ENCODE measurements at places on chromosomes 2 and 18. TPM values are rescaled to one million over a fixed set of nuclear protein-coding genes. Genes with fewer than 3 reads are reported as not detected.

Gene ONECUT2
- total RNA-seq = not detected

Gene CELF4
- total RNA-seq = not detected

Gene HOXD4
- total RNA-seq = not detected

Gene MC2R
- not detected for total RNA-seq

GRCh38 chr18:21112140-21112473 is 494 bp upstream of the ROCK1 start:
- H3K4me3 ChIP-seq = peak overlapping the region; percentile 44
- peaks cover 7% of the 10 kb centered on the region for H3K4me1 ChIP-seq
- no peaks in the 10 kb centered on the region for H3K27me3 ChIP-seq
- DNase-seq = no peak
- H3K36me3 ChIP-seq = no peaks in the 10 kb centered on the region
- H3K27ac ChIP-seq = peak overlapping the region; percentile 66

GRCh38 chr2:157194097-157194688 is 63.3 kb upstream of the GALNT5 start:
- H3K36me3 ChIP-seq = no peaks in the 10 kb centered on the region
- H3K4me1 ChIP-seq = no peaks in the 10 kb centered on the region
- no peak overlapping the region for H3K4me3 ChIP-seq

DNA sequence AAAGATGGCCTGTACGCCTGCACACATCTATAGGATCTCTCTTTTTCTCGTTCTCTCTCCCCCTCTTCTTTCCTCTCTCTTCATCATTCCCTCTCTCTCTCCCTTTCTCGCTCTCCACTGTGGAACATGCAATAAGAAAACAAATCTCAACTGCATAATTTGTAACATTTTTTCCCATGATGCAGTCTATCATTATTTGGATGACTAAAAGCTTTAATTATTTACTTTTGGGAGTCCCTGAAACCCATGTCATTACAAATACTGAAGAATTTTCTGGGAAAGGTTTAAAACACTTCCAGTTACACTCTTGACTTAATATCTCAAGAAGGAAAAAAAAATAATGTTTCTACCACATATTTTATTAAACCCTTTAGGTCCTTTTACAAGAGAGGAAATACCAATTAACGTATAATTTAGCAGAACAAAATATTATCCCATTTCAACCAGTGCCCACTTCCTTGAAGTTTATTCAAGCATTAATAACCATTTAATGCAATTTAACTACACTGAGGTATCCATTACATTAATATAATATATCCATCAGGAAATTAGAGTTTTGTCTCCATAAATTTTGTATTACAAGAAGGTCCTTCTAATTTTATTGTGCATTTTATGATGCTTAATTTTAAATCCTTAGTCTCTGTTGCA is 1615.2 kb upstream of the ACVR2A start:
- H3K4me1 ChIP-seq = no peaks in the 10 kb centered on the region
- H3K27me3 ChIP-seq = no peaks in the 10 kb centered on the region
- H3K4me3 ChIP-seq = no peak overlapping the region
- H3K27ac ChIP-seq = no peak overlapping the region
- no peaks in the 10 kb centered on the region for H3K36me3 ChIP-seq

GRCh38 chr2:208240619-208241209 is 14.2 kb downstream of the IDH1 start:
- no peaks in the 10 kb centered on the region for H3K4me1 ChIP-seq
- no peak overlapping the region for H3K4me3 ChIP-seq
- no peaks in the 10 kb centered on the region for H3K27me3 ChIP-seq
- DNase-seq = no peak
- H3K27ac ChIP-seq = no peak overlapping the region

GRCh38 chr18:25896956-25897355 is 193.5 kb downstream of the SS18 start:
- H3K27ac ChIP-seq = no peak overlapping the region
- H3K27me3 ChIP-seq = no peaks in the 10 kb centered on the region
- H3K4me3 ChIP-seq = no peak overlapping the region
- no peaks in the 10 kb centered on the region for H3K36me3 ChIP-seq
- no peaks in the 10 kb centered on the region for H3K4me1 ChIP-seq

GRCh38 chr2:65870826-65871225 is 438.4 kb upstream of the SPRED2 start:
- H3K27me3 ChIP-seq = no peaks in the 10 kb centered on the region
- H3K36me3 ChIP-seq = no peaks in the 10 kb centered on the region
- no peaks in the 10 kb centered on the region for H3K4me1 ChIP-seq
- H3K4me3 ChIP-seq = no peak overlapping the region

- peak overlapping the region; percentile 94 for H3K27ac ChIP-seq
- peak overlapping the region; percentile 63 for H3K4me3 ChIP-seq
- H3K4me1 ChIP-seq = peaks cover 60% of the 10 kb centered on the region
- H3K36me3 ChIP-seq = no peaks in the 10 kb centered on the region
- DNase-seq = no peak
- H3K27me3 ChIP-seq = no peaks in the 10 kb centered on the region
These were observed 70.6 kb downstream of the CTAGE1 start for GRCh38 chr18:22346953-22347605.

Data from natural killer cell (primary cell).